Psoas muscle (tissue), 8 donors: ENCODE measurements at places on chromosomes 1 and 21. TPM values are rescaled to one million over a fixed set of nuclear protein-coding genes. Genes with fewer than 3 reads are reported as not detected.
A peak's percentile ranks its signal among the peaks of the same experiment; 100 is the strongest.

TARBP1 gene
- 10.4 TPM for polyA plus RNA-seq

C1orf116 gene
- 0.14 TPM for polyA plus RNA-seq

DMRTA2 gene
- not detected for polyA plus RNA-seq

KCNQ4 gene
- 1.9 TPM for polyA plus RNA-seq

ICOSLG gene
- polyA plus RNA-seq: 1.6 TPM

RUNX3 gene
- 0.20 TPM for polyA plus RNA-seq

GRCh38 chr1:15151871-15152270, 1.7 kb upstream of the TMEM51 start:
- DNase-seq: no peak

GRCh38 chr1:205587581-205587980, 44.2 kb downstream of the ELK4 start:
- DNase-seq: no peak

DNA sequence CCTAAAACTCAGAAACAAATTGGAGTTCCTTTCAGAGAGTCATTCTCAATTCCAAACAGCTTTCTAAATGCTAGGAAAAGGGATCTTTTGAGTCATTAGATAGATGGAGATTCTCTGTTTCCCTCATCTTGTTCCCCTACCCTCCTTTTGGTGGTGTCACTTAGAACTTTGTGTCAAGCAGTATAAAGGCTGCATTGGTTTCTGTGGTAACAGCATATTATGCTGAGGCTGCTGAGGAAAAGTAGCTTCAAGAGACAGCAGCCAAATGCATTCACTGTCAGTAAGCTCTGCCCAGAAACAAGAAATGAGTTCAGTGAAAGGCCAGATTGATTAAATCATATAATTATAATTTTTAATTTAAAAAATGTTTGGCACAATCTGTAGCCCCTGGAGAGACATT, 144.1 kb downstream of the LRRC40 start:
- no peak for DNase-seq

DNA sequence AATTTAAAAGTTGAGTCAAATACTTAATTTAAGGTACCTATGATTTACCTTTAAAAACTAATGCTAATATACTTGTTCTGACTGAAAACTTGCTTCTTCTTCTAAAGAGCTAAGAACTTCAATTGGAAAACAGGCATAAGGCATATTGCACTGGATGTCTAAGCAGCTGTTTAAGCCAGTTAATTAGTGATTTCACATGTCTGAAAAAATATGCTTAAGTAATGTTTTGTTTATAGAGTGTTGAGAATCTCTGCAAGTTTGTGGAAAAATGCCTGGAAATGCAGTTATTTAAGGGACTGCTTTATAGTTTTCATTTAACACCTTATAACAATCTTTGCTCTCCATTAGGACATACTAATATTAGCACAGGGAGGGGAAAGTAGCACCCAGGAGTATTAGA, 28.2 kb downstream of the UBE2U start:
- DNase-seq: no peak

GRCh38 chr1:100893718-100894117, 924 bp downstream of the EXTL2 start:
- DNase-seq: no peak

DNA sequence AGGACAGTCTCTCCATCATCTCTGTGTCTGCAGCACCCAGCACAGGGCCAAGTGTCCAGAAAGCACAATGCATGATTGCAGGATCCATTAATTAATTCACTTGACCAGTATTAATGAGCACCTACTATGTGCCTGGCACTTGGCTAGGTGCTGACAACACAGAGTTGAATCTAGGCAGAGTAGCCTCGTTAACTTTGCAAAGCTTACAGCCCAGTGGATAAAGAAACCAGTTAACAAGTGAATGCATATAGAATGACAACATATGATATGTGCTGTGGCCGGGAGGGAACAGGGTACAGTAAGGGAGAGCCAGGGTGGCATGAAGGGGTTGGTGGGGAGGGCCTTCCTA, 10.9 kb downstream of the SLC1A7 start:
- DNase-seq: no peak

DNA sequence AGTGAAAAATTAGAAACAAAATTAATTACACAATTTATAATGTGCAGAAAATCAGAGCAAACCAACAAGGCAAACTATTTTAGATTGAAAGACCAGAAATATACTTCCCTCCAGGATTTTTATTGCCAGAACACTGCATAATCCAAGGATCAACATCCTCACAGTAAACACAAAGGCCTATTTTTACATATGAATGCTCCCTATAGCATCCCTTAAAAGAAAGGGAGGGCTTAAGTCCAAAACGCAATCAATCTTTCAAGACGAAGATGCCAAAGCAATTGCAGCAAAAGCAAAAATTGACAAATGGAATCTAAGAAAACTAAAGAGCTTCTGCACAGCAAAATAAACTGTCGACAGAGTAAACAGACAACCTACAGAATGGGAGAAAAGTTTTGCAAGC, 18.6 kb upstream of the CHIA start:
- DNase-seq: no peak

DNA sequence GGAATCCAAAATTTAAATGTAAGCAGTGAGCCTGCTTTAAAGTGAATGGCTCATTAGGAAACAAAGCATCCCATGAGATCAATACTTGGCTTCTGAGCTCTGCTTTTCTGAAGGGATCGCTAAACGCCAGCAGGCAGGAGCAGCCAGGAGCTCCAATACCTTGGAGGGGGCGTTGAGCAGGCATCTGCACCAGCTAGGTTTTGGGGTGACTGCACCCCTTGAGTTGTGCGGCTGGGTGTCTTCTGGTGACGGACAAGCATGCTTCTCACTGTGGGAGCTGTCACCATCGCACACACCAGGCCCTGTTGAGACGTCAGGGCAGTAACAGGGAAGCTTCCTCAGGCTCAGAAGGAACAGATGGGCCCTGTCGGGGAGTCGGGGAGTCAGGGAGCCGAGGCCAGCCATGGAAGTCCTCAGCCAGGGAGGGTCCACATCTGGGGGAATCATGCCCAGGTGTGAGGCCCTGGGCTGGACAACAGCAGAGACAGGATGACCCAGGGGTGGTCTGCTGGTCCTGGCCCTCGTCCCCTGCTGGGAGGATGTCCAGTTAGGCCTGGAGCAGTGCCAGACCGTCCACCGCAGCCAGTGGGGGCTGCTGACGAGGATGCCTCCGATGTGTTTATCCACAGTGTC, 57.9 kb upstream of the ADARB1 start:
- DNase-seq: peak; percentile 14

DNA sequence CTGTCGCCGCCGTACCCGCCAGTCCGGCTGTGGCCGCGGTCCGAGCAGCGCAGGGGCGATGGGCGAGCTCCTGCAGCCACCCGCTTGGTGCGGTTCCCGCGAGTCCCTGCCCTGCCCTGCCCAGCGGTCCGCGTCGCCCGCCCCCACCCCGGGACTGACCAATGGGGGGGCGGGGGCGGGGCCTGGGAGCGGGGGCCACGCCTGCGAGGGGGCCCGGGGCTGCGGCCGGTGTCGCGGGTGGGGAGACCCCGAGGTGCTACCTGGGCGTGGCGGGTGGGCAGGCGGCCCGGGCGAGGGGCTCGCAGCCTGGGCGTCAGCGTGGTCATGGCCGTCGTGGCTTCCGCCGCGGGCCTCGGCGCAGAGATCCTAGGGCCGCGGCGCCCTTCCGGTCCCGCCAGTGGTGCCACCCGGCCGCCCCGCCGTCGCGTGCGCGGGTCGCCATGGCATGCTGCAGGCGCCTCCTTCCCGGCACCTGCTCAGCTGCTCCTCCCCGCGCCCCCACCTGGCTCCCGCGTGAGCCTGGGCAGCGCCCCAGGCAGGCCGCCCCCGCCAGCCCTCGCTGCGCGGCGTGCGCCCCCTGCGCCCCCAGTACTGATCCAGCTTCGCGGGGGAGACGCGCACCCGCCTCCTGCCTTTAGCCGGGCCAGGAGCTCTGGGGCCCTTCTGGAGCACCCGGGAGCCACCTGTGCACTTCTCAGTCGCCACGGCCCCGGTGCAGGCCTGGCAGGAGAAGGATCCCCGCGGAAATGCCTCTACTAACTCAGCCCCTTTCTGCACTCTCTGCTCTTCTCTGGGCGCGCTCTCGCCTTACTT, at the start of gene BMP8B:
TSS of gene BMP8B (minus strand) at position 108 of the 813 bp plus-strand sequence. CDS start 380 bp downstream, outside the sequence.
- peak; percentile 74 for DNase-seq

DNA sequence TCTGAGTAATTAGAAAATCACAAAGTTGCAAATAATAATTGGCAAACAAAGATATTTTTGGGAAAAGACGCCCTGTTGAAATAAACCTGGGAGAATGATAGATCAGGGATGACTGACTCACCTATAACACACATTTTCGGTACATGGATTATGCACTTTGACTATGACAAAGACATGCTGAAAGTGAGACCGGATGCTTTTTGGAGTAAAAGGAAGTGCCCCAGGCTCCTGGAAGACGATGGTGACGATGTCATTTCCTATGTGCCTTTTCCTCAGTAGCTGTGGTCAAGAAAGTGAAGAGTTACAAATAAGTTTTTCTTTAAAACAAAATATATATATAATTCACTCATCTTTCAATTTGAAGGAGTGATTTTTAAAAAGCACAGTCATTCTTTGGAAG, 158.7 kb downstream of the SIPA1L2 start:
- DNase-seq: no peak

DNA sequence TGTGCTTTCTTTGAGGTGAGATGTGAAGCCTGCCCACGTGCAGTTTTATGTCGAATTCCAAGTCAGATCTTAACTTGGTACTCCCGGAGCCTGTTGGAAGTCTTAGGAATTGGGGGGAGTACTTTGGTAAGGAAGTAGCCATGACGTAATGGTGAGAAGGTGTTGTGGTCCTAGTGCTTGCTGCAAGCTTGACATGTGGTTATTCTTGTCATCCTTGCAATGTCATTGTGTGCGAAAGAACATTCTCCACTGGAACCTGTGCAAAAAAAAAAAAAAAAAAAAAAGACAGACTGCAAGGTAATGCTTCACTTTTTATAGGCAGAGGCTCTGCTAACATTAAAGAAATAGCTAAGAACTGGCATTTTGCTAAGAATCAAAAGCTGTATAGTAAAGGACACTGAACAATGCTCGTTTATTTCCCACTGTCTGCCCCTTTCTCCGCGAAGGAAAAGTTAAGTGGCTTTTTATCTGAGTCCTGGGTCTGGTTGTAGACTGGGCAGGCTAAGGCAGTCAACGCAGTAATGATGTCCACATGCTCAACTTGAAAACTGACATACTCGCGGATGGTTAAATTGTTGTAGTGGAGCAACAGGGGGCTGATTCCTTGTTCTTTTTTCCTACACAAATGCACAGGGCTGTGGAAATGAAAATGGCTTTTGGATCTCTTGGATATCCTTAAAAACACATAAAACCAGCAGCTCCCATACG, 2.1 kb downstream of the KAZN start:
- no peak for DNase-seq

DNA sequence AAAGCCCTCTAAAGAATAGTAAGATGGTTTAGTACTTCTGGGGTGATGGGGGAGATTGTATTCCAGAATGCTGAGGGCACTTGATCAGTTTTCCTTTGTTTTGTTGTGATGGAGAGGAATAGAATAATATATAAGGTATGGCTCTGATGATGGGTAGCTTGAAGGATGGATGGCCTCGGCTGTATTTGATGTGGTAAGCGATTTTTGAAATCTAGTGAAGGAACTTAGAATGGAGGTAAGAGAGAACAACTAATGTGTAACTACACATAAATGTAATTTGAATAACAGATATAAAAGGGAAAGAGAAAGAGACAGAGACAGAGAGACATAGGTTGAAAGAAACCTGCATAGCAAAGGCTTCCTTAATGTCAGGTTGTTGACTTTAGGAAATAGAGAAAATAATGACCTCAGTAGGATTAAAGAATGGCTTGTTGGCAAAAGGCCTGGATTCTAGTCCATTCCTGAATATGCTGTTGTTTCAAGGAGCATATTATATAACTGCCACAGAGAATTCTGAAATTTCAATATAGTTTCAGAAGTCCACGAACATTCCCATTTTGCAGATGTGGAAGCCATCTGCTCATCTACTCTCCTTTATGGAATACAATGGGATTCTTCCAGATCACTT, 58.7 kb downstream of the NIBAN1 start:
- no peak for DNase-seq

- no peak for DNase-seq
Observed at GRCh38 chr1:93155335-93155734, 24.9 kb downstream of the TMED5 start.

- no peak for DNase-seq
Observed at GRCh38 chr1:239507826-239508225, 121.5 kb downstream of the CHRM3 start.
